GM12891 (cell line): ENCODE measurements at places on chromosomes 5 and 9.

DNA sequence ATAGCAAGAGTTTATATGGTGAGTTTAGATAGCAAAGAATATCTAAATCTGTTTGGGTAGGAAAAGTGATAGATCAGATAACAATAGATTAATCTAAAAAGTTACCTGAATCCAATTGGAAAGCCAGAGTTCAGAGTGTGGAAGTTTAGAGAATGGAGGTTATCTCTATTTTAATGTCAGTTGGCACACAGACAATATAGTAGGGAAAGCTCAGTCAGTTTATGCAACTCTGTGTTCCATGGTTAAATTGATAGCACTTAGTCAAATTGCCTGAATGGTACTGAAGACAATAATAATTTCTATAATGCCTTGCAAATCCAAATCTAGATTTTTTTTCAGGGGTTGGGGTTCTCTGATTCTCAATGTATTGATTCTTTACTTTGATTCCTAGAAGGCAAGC is 77.0 kb downstream of the ARHGEF28 start:
- DNase-seq = no peak

DNA sequence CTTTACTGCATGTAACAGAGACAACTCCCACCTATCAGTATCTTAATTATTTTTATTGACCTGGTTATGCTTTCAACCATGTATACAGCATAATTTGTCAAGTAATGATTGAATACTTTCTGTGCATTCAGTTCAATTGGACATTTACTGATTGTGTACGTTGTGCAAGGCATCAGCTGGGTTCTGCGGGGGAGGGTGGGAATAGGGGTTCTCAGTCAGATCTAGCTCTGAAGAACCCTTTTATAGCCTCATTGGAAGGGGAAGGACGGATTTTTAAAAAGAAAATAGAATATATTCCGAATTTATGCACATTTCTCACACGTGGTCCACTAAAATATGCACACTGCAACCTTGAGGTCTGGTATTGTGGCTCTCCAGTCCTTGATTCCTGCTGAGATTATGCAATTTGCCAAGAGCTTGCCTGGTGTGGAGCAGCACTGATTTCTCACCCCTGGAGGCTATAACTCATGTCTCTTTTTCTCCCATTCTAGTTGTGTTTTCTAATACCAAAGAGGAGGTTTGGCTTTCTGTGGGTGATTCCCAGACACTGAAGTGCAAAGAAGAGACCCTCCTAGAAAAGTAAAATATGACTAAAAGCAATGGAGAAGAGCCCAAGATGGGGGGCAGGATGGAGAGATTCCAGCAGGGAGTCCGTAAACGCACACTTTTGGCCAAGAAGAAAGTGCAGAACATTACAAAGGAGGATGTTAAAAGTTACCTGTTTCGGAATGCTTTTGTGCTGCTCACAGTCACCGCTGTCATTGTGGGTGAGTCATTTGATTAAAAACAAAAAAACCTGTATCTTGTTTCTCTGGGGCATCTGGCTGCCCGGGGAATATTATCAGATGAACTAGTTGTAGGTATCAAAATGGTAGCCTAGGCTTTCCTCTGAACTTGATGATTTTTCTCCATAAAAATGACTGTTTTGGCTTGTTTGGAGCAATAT is 1.7 kb downstream of the SLC1A3 start:
- DNase-seq = no peak

GRCh38 chr5:54619731-54620130 is 102.2 kb downstream of the SNX18 start:
- DNase-seq = no peak

DNA sequence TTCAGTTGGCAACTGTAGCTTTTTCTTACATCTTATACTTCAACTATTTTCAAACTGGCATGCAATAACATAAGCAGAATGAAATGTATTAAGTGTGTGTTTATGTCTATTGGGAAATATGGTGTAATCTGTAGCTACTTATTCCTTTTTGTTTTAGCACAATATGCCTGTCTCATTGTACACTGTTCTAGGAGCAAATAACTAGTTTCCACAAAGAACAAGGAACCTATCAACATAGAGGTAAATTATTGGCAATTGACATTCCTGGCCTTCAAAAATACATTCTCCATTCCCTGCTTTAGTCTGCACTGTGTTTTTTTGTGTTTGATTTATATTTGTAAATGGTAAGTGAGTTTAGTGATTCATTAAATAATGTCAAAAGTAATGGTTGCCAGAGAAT is 75.7 kb downstream of the FBXL7 start:
- no peak for DNase-seq

DNA sequence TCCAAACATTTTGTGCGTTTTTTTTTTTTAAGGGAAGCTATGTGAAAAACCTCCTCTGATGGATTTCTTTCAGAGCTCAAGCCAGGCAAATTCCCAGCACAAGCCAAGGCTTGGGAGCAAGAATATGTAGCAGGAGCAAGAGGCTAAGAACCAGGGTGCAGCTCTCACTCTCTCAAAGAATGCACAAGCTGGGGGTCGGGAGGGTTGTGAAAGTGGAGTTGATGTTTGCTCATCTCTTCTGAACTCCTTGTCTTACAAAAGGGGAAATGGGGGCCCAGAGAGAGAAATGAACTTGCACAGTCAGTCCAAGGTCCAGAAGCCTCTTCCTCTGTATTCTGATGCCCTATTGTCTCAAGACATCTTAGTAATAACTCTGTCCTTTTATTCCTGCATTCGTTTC is 7.7 kb upstream of the TRAF1 start:
- no peak for DNase-seq

GRCh38 chr5:178077751-178078150 is 35.6 kb upstream of the N4BP3 start:
- DNase-seq = no peak

DNA sequence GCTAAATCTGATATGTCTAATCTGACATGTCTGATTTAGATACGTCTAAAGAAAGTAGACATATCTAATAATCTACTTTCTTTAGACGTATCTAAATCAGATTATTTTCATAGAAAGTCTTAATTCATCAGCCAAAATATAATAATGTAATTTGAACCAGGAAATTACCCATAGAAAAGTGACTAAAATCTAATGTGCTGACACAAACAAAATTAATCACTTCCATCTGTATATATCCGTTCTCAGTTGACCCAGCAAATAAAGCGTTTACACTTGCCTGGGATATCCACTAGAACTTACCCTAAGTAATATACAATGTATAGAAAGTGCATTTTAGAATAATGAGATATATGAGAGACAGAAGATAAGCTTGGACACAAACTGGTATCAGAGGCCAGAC is 56.7 kb downstream of the TTLL11 start:
- no peak for DNase-seq

- DNase-seq = no peak
Measured at GRCh38 chr9:33239921-33240320, at the start of gene SPINK4. Gene SPINK4 (plus strand): TSS chr9:33240167. CDS start chr9:33240209, 42 bp downstream.

DNA sequence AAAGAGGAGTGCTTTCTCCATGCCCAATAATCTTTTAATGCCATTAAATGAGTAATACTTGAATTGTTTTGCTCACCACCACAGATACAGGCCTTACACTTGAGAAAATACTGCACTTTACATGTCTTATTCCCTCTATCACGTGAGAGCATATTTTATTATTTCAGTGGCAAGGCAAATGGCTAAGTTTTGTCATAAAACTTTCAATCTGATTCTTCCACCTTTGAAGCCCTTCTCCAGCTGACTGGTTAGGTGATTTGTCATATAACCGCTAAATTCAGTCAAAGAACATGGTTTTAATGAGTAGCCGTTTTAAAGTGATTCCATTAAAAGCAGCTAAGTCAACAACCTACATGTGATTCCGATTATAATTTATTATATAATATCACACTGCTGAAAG is 43.8 kb downstream of the FAT2 start:
- no peak for DNase-seq

DNA sequence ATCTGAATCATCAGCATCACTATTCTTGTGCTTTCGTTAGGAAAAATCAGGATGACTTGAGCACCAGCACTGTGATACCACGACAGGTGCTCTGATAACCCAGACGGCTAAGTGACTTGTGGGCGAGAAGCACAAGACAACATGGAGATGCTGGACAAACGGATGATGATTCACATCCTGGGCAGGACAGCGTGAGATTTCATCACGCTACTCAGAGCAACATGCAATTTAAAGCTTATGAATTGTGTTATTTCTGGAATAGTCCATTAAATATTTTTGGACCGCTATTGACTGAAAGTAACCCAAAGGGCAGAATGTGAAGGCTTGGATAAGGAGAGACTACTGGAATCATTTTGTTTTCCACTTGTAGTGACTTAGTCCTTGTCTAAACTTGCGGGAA is 114.8 kb upstream of the DAPK1 start:
- DNase-seq = no peak

- DNase-seq = no peak
Measured at GRCh38 chr5:117680426-117680825, 1105.8 kb upstream of the SEMA6A start.

- DNase-seq = no peak
Measured at GRCh38 chr5:176597417-176598389, 12.3 kb downstream of the GPRIN1 start.
